ENCODE measurements at places on chromosomes 2 and 18. TPM values are rescaled to one million over a fixed set of nuclear protein-coding genes. Genes with fewer than 3 reads are reported as not detected.

GRCh38 chr18:42086288-42086687 lies 131.3 kb downstream of the PIK3C3 start:
- H3K27ac ChIP-seq = no peak overlapping the region
- H3K27me3 ChIP-seq = no peaks in the 10 kb centered on the region
- H3K4me1 ChIP-seq = no peaks in the 10 kb centered on the region
- no peak for DNase-seq
- H3K4me3 ChIP-seq = no peak overlapping the region

- no peaks in the 10 kb centered on the region for H3K27me3 ChIP-seq
- DNase-seq = no peak
- no peaks in the 10 kb centered on the region for H3K4me1 ChIP-seq
- H3K36me3 ChIP-seq = no peaks in the 10 kb centered on the region
- H3K27ac ChIP-seq = no peak overlapping the region
- H3K4me3 ChIP-seq = peak overlapping the region; percentile 8
These were observed 34.5 kb downstream of the RAB31 start for GRCh38 chr18:9742524-9743131.

DNA sequence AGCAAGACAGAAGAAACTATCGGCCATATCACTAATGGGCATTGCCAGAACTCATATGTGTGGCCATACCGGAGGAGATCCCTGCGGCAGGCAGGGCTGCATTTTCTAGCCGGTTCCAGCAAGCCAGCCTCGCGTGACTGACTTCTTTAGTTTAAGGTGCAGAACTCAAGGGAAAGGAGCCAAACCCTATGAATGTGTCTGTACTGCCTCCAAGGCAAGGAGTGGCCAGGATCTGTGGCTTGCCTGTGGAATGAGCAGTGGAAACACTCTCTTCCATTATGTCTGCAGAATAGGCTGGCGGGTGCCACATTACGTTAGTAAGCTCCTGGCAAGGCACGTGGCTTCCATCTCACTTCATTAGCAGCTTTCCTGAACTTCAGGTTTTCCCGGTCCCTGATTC lies 137.6 kb downstream of the ATL2 start:
- H3K27ac ChIP-seq = no peak overlapping the region
- no peaks in the 10 kb centered on the region for H3K4me1 ChIP-seq
- H3K4me3 ChIP-seq = no peak overlapping the region
- no peak for DNase-seq

DNA sequence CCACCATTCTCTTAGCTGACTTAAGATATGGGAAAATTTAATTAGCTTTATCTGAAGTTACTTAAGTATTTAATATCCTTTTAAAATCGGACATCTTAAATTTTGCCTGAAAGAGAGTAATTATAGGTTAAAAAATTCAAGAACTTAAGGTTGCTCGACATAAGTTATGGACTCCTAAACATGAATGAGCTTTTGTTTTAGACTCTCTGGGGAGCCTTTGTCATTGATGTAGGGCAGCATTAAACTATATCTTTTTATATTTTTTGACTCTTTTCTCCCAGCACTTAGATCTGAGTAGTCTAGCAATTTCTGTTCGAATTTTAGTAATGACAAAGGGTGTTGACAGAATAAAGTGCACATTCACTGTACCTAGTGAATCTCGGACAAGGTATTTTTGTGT lies 4.7 kb downstream of the PHLPP1 start:
- H3K36me3 ChIP-seq = no peaks in the 10 kb centered on the region
- H3K27me3 ChIP-seq = no peaks in the 10 kb centered on the region
- no peak overlapping the region for H3K4me3 ChIP-seq
- DNase-seq = no peak
- no peak overlapping the region for H3K27ac ChIP-seq

DNA sequence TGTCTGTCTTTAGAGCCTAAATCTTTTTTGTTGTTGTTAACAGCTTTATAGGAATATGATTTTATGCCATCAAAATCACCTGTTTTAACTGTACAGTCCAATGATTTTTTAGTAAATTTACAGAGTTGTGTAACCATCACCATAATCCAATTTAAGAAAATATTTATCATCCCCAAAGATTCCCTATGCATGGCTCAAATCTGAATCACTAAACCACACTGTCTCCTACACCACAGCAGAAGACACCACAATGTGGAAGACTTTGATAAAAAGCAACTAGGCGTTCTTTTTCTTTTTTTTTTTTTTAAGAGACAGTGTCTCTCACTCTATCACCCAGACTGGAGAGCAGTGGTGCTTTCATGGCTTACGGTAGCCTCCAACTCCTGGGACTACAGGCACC lies 99.6 kb downstream of the TXNL1 start:
- H3K27ac ChIP-seq = no peak overlapping the region
- no peaks in the 10 kb centered on the region for H3K4me1 ChIP-seq
- H3K4me3 ChIP-seq = no peak overlapping the region
- H3K27me3 ChIP-seq = no peaks in the 10 kb centered on the region

- H3K4me1 ChIP-seq = no peaks in the 10 kb centered on the region
- H3K4me3 ChIP-seq = no peak within 1 kb of the TSS
- peak; percentile 43 for DNase-seq
- no peak within 1 kb of the TSS for H3K27ac ChIP-seq
- H3K36me3 ChIP-seq = no peaks in the 10 kb centered on the region
These were observed at the start of gene SCN7A for GRCh38 chr2:166494140-166494624. SCN7A (minus strand) TSS chr2:166494249; CDS start chr2:166477696, 16,553 bp downstream.

DNA sequence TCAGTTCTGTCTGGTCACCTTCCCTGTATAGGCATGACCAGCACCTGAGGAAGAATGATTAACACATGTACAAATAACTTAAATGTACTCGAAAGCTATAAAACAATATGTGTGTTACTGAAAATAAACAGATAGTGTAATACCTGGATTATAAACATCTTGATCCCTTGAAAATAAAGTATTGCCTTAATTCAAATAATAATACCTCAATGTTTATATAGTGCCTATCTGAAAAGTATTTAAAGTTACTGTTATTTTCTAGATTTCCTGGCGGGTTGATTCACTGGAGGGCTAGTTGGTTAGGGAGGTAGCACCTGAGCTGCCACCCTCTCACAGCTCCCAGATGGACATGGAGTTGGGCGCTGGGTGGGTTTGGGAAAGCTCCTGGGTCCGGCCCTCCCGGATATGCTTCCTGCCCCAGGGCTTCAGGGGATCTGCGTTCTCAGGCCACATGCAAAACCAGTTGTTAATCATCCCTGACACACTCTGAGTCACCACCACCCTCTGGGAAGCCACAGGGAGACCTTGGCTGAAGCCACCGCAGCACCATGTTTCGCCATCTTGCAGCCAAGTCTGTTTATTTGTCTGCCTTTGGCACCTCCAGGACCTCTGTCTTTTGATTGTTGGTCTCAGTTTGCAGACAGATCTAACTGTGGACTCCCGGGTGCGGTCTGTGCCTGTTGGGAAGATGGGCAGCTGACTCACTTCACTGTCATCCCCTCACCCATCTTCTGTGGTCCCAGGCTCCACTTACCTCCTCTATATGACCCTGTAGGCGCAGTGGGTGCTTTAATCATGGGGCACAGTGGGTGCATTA lies 35.3 kb downstream of the RAB31 start:
- no peaks in the 10 kb centered on the region for H3K36me3 ChIP-seq
- no peak for DNase-seq
- H3K27me3 ChIP-seq = no peaks in the 10 kb centered on the region
- H3K27ac ChIP-seq = no peak overlapping the region
- no peak overlapping the region for H3K4me3 ChIP-seq

Gene ANO7
- total RNA-seq = 0.81 TPM

Gene DDX18
- total RNA-seq = 26.1 TPM

DNA sequence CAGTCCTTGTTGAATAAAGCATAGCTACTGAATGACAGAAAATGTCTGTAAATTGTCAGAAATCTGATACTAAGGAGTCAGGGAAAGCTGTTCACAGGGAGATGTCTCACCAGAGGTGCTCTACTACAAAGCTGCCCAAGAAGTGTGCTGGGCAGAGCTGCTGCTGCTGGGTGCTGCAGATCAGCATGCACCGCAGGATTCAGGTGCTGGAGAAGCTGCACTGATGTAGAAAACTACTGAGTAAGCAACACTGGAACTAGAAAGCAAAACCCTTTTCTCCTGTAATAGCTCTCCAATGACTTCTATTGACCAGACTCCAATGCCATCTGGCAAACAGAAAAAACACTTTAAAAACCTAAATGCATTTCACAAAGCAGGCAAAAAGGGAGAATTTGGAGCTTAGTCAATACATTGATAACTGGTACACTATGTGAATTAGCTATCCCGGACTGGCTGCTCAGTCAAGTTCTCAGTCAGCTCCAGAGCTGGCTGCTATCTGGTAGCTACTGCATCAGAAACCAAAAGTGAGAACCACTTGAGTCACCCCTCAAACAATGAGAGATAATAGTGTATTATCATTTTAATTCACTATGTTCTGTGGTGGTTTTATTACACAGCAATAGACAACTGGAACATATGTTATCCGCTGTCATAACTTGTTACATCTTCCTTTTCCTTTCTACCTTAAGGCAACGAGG lies 493.1 kb downstream of the CPS1 start:
- no peaks in the 10 kb centered on the region for H3K4me1 ChIP-seq
- no peaks in the 10 kb centered on the region for H3K27me3 ChIP-seq
- H3K36me3 ChIP-seq = no peaks in the 10 kb centered on the region
- no peak overlapping the region for H3K4me3 ChIP-seq
- no peak overlapping the region for H3K27ac ChIP-seq

- DNase-seq = no peak
- no peaks in the 10 kb centered on the region for H3K27me3 ChIP-seq
- no peak overlapping the region for H3K4me3 ChIP-seq
- H3K4me1 ChIP-seq = no peaks in the 10 kb centered on the region
These were observed 37.8 kb downstream of the GPR155 start for GRCh38 chr2:174449033-174449432.

DNA sequence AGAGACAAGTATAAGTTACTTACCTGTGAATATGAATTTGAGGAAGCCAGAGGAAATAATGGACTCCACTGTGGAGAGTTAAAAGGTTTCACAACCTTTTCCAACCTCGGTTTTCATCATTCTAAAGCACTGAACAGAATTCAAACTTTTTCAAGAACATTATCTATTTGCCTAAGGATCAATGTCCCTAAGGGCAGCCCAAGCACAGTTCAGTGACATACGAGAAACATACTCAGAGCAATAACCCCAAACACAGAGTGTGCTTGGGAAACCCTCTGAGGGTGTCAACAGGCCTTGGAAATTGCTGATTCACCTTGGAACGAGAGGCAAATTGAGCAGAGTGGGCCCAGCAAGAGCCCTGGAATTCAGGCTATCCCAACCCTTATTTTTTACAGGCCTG lies at the start of gene ABCB11:
Gene ABCB11 (minus strand): TSS at position 123 of the 400 bp plus-strand sequence. CDS start 13,199 bp downstream, outside the sequence.
- DNase-seq = peak; percentile 75
- H3K27ac ChIP-seq = peak within 1 kb of the TSS; percentile 11
- peak within 1 kb of the TSS; percentile 26 for H3K4me3 ChIP-seq
- H3K36me3 ChIP-seq = no peaks in the 10 kb centered on the region
- no peaks in the 10 kb centered on the region for H3K27me3 ChIP-seq
- peaks cover 6% of the 10 kb centered on the region for H3K4me1 ChIP-seq

All from right lobe of liver (tissue), 6 donors.